NCI-H2029 (cell line): ENCODE measurements at places on chromosomes 2 and 18.

DNA sequence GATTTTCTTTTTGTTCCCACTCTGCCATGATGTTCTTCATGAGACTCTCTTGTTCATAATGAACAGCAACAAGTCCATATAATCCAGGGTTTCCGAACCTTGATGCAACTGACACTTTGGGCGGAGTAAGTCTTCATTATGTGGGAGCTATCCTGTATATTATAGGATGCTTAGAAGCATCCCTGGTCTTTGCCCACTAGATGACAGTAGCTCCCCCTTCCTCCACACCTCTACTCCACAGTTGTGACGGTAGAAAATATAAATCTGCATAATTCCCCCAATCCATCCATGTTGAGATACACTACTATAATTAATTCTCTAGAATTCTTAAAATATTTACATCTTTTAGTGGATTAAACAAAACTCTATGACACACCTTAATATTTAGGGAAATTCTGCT is 482.2 kb upstream of the CELF4 start:
- DNase-seq = no peak

GRCh38 chr18:37266290-37266689 is 299.3 kb downstream of the CELF4 start:
- DNase-seq = no peak

DNA sequence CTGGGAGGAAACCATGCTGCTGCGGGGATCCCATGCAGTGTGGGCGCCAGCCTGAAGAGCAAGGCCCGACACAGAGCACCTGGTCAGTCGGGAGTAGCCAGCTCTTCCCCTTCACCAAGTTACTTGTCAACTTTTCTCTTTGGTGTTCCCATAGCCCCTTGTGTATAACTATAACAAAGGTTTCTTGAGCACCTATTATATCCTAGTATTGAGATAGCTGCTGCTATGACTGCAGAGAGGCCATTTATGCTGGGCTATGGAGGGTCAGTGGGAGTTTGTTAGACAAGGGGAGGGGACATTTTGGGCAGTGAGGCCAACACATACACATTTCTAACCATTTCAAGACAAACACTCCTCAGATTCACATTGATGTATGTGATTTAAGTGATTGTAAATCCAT is 10.8 kb downstream of the HK2 start:
- no peak for DNase-seq

DNA sequence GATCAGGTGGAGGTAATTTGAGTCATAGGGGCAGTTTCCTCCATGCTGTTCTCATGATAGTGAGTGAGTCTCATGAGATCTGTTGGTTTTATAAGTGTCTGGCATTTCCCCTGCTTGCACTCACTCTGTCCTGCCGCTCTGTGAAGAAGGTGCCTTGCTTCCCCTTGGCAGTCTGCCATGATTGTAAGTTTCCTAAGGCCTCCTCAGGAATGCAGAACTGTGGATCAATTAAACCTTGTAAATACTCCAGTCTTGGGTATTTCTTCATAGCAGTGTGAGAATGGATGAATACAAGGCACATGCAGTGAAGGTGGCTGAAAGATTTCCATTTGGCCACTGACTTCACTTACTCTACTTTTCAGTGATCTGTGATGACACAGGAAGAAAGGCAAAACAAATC is 133.7 kb downstream of the SH3BP4 start:
- DNase-seq = no peak

GRCh38 chr2:127733816-127734537 is 32.7 kb downstream of the SFT2D3 start:
- no peak for DNase-seq

DNA sequence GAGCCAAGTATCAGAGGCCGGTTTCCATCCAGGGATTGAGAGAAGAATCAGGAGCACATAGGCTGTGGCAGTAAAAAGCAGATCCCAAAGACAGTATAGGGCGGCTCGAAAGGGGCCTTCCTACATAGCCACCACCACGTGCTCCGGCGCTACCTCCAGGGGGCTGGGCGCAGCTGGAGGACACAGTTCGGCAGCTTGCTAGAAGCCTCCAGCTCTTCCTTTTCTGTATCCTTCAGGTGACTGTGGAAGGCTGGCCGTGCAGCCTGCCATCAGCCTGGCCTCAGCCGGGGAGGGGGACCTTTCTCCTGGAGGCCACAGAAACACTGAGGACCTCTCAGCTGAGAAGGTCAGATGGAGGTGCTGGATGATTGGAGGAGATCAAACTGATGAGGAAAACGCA is 183.6 kb upstream of the GLI2 start:
- no peak for DNase-seq

- peak; percentile 17 for DNase-seq
Measured at GRCh38 chr2:207227062-207227748, 61.5 kb upstream of the KLF7 start.

- no peak for DNase-seq
Measured at GRCh38 chr2:108377815-108378630, at the start of gene SULT1C4. Gene SULT1C4 (plus strand): TSS chr2:108377954. CDS start chr2:108378338, 384 bp downstream.

- DNase-seq = no peak
Measured at GRCh38 chr2:121707344-121707919, 29.2 kb downstream of the NIFK start.

DNA sequence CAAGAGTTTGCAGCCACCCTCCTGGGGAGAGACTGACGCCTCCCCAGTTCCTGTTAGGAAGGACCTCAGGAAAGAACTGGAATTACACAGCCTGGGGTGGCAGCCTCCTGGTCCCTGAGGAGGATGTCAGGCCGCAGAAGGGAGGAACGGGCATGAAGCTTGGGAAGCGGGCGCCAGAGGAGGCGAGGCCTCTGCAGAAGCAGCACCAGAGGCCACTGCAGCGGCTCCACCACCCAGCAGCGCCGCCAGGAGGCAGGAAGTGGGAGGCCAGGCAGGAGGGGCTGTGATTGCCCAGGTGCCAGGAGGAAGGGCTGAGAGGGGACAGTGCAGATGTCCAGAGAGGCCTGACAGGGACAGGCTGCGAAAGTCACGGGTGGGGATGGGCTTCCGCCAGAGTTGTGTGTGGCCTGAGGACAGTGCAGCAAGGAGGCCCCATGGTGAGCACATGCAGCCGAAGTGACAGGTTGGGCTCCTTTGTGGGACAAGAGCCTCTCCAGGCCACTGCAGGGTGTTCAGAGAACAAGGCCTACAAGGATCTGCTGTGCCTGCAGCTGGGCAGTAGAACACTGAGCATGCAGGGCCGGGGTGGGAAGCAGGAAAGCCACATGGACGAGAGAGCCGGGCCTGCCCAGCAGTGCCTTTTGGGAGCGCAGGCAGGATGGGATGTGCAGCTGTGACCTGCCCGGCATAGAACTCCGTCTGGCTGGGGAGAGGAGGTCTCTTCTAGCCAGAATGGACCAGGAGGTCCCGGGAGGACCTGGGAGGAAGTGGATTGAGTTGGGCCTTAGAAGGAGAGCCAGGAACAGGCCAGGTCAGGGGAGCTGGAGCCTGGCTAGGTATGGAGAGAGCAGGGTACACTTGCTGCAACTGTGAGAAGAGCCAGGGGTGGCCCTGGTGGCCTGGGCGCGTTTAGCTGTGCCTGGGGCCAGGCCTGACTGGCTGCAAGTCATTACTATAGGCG is 39.1 kb upstream of the ALPP start:
- DNase-seq = no peak

DNA sequence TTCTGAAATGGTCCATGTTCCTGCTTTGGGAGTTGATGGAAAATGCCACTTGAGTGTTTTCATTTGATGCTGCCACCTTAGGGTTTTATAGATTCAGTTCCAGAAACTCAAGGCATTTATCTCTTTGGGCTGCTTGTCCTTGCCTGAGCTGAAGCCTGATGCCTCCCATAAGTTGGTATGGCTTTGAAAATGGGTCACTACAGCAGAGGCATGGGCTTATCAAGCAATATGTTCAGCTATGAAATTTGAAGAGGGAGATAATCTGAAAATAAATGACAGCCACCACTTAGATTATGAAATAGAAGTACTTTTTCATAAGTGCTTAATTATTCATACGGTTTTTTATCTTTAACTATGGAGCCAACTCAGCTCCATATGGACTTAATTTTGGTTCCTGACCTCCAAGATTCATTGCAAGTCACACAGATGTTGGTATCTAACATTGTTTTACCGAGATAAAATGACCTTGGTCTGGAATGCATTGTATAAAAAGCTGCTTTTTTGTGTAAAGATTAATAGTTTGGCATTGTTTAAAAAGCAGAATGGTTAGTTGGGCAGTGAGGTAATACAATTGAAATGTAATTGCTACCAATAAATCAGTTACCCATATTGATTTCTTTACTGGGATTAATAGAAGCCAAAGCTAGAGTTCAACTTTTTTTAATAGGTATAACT is 4.5 kb downstream of the SLC14A1 start:
- no peak for DNase-seq

DNA sequence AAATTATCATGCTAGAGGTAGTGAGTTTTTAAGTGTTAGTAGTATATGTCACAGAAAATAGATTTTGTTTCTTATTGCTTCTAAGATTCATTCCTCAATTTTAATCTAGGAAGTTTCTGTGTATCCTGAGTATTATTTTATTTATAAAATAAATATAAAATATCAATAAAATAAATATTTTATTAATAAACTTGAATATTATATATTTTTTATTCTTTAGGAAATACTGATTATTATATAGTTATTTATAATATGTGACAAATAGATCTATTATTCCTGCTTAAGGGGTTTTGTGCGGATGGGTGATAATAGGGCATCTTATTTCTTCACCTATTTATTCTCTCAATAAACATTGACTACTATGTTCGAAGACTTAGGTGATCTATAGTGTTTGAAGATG is 191.0 kb downstream of the ZNF407 start:
- DNase-seq = no peak

DNA sequence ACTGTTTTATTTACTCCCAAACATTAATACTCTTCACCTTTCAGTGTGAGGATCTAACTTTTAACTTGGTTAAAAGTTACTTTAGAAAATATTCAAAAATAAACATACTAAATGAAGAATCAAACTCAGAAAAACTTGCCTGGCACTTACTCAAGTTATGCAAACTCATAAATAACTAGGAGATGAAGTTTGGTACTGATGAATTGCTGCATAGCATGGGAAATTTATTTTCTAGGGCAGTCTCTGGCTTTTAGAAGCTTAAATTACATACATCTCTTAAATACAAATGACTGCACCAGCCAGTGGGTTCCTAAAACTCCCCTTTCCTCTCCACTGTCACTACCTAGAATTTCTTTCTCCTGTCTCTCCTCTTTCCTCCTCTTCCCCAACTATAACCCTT is 46.7 kb upstream of the CREB1 start:
- no peak for DNase-seq

DNA sequence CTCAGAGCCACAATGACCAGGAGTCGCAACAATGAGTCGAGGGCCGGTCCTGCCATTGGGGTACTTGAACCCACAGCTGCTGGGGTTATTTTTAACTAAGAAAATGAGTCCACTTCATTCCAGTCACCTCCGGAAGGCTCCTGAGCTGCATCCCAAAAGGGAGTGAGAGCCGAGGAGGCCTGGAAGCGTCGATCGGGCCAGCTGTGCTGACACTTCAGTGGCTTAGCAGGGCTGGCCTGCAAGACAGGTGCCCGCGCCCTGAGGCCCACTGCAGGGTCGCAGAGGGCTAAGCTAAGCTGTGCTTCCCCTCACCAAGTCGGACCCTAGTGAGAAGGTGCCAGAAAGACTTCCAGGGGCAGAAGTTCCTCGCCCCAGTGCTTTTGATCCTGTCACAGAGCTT is 21.1 kb downstream of the TBC1D8 start:
- DNase-seq = no peak

DNA sequence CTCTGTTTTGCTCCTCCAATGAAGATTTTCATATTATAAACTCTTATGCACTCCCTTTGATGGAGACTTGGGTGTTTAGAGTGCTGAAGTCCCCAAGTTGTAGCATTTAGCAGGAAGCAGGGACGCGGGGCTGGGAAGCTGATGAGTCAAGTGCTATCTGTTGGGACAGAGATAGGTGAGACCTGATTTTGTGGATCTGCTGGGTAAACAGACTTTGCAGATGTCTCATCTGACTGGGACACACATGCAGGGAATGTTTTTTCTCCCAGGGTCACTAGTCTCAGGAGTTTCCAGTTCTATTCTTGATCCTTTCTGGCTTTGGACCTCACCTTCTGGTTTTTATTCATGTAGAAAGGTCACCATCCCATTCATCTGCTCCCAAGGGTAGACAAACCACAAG is 79.7 kb upstream of the ACAA2 start:
- no peak for DNase-seq

- DNase-seq = no peak
Measured at GRCh38 chr2:17661460-17661859, 92.2 kb downstream of the SMC6 start.

DNA sequence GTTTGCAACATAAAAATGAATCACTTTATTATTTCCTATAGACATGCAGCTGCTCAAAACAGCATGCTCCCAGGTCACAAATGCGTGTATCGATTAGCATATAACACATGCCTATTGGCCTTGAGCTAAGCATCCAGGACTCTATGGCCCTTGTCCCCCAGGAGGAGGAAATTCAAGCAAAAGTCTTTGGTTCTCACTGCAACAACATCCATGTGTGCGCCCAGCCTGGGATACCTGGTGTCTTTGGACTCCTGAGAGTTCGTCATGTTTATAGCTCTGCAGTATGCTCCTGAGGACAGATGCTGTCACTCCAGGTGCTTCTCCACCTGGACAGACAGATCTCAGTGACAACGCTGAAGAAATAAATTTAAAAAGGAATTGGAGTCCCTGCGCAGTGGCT is 284.6 kb downstream of the PHLPP1 start:
- no peak for DNase-seq

- no peak for DNase-seq
Measured at GRCh38 chr18:68354176-68354575, 360.7 kb downstream of the TMX3 start.

DNA sequence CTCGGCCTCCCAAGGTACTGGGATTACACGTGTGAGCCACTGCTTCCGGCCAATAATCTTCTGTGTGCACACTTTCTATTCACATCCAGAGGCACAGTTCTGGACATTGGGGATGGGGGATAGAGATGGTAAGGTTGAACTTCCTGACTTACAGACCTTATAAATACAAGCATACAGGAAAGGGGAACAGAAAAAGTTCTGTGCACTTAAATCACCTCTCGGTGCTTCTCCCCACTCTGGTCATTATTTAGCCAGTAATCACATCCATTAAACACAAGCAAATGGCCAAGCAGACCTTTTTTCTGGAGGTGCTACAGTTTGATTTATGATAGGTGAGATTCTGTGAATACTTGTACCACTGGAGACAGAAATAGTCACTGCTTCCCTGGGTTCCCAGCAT is 110.6 kb downstream of the CRIM1 start:
- no peak for DNase-seq

- DNase-seq = no peak
Measured at GRCh38 chr18:36856815-36857214, 27.9 kb downstream of the KIAA1328 start.

- no peak for DNase-seq
Measured at GRCh38 chr18:25590456-25590855, 238.5 kb upstream of the ZNF521 start.
